Occipital lobe (tissue), 3 donors: ENCODE measurements at places on chromosomes 11 and 22.

DNA sequence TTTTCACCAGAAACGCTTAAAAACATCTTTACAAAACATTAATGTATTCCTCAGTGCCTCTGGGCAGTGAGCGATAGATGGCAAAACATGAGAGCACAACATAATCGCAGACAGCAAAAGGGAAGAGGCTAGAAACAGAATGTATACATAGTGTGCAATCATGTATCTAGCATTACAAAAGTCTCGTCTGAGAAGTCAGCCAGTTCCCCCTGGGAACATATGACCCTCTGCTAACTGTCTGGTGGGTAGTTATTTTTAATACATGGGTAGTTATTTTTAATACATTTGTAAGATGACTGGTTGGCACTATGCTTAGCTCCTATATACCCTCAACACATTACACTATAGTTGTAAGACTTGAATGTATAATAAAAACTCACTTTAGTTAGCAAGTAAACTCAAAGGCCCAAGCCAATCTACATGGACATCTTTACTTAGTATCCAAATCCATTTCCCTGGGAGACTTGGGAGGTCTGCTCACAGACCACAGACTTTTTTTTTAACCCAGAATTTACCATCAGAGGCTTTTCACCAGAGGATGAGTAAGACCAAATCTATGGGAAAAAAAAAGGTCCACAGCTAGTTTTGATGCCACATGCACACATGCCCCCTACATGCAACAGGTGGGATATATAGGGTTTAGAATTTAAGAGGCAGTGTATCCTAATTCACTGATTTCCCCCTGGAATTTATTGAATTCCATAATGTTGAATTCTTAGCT is 71.7 kb downstream of the AMBRA1 start:
- DNase-seq, result no peak

GRCh38 chr22:42626951-42627625 is 12.4 kb upstream of the POLDIP3 start:
- DNase-seq, result no peak

DNA sequence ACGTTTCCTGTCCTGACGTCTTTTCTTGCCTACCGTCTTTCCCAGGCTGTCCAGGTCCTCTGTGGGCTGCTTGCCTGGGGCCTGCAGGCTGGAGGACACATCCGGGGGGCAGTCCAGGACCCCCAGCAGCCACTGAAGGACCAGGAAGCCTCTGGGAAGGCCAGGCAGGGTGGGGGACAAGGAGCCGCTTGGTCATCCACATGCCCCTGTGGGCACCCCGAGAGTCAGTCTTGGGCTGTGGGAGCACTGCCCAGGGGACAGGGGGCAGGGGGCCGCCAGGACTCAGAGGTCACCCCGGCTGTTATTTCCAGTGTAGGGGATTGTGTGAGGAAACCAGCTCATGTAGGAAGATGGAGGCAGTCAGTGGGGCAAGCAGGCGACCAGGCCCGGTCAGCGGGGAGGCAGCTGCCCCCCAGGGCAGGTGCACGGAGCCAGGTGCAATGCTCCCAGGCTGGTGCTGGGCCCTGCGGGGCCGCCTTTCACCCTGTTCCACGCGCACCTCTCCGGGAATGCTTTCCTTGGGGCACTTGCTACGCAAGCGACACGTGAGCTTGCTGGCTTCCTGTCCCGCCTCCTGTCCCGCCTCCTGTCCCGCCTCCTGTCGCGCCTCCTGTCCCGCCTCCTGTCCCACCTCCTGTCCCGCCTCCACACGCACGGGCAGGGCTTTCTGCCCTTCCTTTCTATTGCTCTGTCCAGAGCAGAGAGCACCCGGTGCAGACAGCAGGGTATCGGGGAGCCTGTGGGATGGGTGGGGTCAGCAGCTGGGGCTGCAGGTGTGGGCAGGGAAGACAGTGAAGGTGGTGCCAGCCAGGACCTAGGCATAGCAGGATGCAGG is 39.5 kb downstream of the MUC5B start:
- peak; percentile 88 for DNase-seq

- DNase-seq, result no peak
Observed at GRCh38 chr22:23219822-23220484, 39.6 kb downstream of the BCR start.

DNA sequence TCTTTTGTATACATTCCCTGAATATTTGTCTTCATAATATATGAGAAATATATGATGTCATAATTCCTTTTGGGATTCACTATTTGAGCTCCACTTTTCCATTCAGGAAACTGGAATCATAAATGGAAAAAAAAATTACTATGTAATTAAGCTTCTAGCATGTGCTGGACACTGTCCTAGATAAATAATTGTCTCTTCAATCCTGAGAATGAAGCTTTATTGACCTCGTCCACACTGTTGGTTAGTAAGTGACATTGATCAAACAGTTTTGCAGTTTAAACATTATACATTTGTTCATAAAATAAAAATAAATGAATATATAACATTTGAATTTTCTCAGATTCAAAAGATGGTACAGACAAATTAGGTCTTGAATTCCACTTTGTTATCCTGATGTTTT is 1691.2 kb downstream of the LRRC4C start:
- no peak for DNase-seq

GRCh38 chr11:118079491-118079890 is 2.6 kb downstream of the TMPRSS4 start:
- no peak for DNase-seq

GRCh38 chr22:31647523-31648320 is 14.3 kb downstream of the PISD start:
- DNase-seq, result no peak
